ENCODE measurements at places on chromosomes 5 and 9.

GRCh38 chr5:35133186-35133585, 85.4 kb upstream of the AGXT2 start:
- no peak for DNase-seq

- peak; percentile 67 for DNase-seq
Measured at GRCh38 chr5:32076699-32077695, 97.1 kb downstream of the GOLPH3 start.

GRCh38 chr9:114756920-114757319, 48.9 kb downstream of the TNFSF15 start:
- no peak for DNase-seq

DNA sequence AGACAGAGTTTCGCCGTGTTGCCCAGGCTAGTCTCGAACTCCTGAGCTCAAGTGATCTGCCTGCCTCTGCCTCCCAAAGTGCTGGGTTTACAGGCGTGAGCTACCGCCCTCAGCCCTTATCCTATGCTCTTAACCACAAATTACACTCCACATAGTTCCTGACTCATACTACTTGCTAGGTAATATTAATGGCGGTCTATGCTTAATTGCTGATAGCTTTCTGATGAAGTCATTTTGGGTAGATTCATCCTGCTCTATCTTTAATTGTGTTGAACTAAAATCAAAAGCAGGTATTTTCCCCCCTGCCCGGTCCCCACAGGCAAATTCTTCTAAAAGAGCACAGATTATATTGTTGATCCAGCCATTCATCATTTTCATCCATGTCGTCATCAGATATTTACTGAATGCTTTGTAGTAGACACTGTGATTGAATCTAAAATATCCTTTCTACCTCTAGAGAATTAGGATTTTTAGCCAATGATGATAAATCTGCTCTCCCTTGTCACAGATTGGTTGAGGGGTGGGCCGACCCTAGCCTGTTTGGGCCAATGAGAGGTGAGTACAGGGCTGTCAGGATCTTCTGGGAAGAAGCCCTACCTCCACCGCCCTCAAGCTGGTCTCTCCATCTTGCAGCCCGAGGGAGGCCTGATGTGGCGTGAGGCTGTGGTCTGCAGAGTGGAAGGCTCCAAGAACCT, 144.8 kb downstream of the NR3C1 start:
- DNase-seq = no peak

- no peak for DNase-seq
Measured at GRCh38 chr5:170077526-170077925, 28.2 kb upstream of the FOXI1 start.

DNA sequence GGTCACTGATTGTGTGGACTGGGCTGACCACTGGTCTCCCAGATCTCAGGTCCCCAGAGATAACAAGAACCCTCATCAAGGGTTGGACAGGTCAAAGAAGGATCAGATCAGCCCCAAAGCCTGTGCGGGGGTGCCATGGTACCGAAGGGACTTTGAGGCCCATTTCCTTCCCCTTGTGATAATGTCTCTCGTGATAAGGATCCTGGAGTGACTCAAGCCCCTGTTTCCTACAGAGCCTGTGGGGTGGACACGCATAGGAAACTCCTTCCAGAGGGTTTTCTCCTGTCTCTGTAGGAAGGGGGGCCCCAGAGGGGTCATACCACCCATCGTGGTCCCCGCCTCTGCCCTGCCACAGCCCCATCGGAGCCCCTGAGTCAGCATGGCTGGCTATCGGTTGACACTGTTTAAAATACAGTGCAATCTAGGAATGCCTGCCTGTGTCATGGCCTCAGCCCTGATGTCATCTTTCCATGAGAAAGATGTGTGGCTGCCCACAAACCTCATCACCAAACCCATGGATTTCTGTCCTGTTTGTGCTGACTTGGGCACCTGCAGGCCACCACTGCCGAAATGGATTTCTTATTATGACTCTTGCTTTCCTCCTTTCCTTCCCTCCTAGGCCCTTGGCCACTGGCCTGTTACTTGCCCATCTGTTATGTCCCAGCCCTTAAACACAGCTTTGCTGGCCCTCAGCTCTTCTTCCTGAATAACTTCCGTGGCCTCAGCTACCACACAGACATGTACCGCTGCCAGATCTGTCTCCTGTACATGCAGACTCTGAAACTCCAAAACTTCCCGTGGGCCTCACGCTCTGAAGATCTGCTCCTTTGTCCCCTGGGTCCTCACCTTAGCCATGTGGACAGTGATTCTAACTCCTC, 2.9 kb upstream of the CSF2 start:
- no peak for DNase-seq

DNA sequence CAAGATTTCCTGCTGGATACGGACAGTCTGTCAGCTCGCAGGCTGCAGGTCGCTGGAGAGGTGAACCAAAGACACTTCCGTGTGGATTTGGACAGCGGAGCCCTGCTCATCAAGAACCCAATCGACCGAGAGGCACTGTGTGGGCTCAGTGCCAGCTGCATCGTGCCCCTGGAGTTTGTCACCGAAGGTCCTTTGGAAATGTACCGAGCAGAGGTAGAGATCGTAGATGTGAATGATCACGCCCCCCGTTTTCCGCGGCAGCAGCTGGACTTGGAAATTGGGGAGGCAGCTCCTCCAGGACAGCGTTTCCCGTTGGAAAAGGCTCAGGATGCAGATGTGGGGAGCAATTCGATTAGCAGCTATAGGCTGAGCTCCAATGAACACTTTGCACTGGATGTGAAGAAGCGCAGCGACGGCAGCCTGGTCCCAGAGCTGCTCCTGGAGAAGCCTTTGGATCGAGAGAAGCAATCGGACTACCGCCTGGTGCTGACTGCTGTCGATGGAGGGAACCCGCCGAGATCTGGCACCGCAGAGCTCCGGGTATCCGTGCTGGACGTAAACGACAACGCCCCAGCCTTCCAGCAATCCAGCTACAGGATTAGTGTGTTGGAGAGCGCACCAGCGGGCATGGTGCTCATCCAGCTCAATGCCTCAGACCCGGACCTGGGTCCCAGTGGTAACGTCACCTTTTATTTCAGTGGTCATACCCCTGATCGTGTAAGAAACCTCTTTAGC, 658 bp downstream of the PCDHGC4 start:
- no peak for DNase-seq

- no peak for DNase-seq
Measured at GRCh38 chr5:113022661-113023060, 46.1 kb downstream of the DCP2 start.

DNA sequence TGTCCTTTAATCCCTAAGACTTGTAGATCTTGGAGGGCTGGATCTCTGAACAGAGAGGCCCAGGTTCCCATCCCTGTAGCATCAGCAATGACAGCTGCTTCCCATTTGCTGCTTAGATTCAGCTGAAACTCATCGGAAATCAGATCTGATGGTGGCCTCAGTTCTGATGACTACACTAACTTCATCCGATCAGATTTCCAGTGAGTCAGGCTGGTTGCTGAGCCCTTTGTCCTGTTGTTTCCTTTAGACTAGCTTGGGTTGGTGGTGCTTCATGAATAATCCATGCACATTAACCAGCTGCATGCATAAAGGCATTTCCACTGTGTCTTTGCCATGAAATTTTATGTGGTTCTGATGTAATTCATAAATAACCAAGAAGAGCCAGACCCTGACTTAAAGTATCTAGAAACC, 195.2 kb upstream of the TUT7 start:
- no peak for DNase-seq

DNA sequence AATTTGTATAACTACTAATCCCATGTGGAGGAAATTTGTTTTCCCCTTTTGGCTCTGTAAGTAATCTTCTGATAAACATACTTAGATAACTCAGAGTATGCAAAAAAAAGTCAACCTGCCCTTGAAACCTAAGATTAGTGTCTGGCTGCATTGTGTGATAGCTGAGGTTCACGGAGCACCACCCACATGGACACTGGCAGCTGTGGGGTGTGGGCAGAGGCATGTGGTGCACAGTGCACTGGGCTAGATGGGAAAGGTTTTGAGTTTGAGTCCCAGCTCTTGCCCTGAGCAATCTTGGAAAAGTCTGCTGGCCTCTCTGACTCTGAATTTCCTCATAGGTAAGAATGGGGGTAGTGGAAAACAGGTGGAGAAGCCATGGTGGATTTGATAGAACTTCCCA, 75.1 kb downstream of the PLCXD3 start:
- DNase-seq = no peak

GRCh38 chr9:96033896-96034295, 158.4 kb downstream of the ERCC6L2 start:
- no peak for DNase-seq

DNA sequence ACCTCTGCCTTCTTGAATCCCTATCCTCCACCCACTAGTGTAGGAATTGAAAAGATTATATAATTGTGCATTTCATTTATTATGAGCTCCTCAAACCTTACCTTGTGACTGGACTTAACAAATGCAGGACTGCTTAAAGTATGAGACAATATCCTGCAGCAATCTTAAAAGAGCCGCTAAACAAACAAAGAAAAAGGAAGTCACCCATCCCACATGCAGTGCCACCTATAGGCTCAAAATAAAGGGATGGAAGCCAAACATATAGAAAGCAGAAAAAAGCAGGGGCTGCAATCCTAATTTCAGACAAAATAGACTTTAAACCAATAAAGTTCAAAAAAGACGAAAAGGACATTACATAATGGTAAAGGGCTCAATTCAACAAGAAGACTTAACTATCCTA, 8.7 kb downstream of the PCAT7 start:
- DNase-seq = no peak

GRCh38 chr5:60797482-60798153, 46.5 kb downstream of the ELOVL7 start:
- no peak for DNase-seq

DNA sequence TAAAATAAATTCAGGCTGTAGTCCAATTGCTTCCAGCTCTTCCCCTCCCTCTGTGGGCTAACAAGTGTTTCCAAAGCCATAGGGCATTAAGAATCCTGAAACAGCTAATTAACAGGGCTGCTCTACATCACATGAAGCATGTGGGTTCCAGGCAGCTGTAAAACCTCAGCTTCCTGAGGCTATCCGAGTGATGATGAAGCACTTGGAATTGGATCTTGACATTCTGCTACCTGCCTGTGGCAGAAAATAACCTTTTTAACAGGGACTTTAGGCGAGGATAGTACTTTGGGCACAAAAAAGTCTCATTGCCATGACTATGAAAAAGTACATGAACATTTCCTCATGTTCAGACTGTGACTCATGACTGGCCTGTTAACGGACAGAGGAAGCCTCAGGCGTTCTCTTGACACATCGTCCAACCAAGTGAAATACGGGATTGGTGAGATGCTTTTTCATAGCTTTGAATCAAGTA, 107.2 kb downstream of the PDE4D start:
- no peak for DNase-seq

DNA sequence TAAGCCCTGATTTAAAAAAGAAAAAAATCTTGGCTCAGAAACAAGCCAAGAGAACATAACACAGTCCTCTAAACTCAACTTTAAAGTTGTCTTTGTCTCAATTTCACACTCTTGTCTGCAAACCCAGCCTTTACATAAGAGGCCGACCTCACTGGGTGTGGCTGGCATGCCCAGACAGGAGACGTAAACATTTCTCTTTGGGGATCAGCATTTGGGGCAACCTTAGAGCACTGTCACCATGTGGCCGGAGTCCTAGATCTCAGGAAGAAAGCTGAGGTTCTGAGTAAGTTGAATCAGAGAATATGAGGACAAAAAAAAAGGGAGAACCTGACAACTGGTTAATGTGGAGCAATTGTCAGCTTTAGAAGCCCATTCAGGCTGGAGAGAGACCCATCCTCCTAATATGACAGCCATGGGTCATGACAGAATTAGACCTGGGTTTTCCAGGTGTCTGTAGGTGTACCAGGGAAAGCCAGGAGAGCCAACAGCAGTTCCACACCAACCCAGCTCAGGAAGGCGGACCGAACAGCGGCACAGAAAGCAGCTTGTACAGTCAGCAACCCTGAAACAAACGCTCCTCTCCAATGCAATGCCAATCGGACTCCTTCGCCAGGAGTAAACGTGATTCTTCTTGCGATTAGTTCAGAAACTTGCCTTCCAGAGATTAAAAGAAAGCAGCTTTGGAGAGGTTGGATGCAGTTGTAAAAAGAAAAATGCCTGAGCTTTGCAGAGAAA, 97.9 kb upstream of the MAP3K1 start:
- no peak for DNase-seq

DNA sequence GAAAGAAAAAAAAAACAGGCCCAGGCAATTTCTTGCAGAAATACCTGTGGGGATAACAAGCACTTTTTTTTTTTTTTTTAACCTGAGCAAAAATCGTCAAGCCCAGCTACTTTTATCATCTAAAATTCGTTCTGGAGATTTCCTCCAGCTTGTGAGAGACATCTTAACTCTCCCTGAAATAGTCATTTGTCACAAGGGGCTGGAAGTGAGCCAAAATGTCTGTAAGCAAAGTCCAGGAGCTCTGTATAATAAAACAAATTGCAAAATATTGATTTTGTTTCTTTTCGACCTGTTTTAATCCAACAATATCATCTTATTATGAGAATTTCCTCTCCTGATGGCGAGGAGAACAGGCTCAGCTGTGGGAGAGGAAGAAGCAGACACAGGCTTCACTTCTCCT, 168.4 kb downstream of the TTLL11 start:
- DNase-seq = no peak

GRCh38 chr9:105816202-105816744, 121.9 kb downstream of the TMEM38B start:
- DNase-seq = no peak

DNA sequence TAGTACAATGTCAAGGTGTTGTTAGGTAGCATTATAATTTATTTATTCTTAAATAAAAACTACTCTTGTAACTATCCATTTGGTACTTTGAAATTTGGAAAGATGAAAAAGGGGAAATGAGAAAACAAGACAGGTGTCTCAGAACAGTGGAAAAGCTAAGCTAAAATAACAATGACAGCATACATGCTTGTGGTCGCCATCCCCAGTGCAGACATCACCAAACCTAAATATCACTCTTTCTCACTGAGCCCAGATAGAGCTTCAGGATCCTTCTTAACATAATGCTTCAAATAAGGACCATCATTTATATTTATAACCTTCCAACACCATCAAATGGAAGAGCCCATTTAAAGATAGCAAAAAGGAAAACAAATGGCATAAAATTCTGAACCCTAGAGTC, 434.4 kb upstream of the BRINP1 start:
- no peak for DNase-seq

DNA sequence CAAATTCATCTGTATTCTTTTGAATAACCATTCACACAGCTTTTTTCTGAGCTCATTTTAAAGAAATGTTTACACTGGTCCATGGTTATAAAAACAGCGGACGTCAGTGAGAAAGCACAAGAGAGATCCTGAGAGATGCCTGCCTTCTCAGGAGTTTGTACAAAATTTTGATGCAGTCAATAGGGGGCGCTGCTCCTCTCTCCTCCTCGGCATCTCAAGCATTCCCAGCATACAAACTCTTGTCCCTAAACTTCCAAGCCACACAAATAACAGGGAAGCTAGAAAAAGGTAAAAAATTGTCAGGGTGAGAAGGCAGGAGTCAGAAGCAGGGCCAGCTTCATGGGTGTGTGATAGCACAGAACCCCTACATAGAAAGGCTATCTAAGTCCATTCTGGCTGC, 11.2 kb upstream of the CCDC152 start:
- DNase-seq = no peak

- no peak for DNase-seq
Measured at GRCh38 chr9:108386032-108386431, 469.8 kb downstream of the ACTL7B start.

- DNase-seq = no peak
Measured at GRCh38 chr9:110821064-110821463, 152.5 kb downstream of the MUSK start.

GRCh38 chr9:138105123-138105415, 227.5 kb downstream of the CACNA1B start:
- no peak for DNase-seq
